Mucosa of descending colon (tissue), 3 donors: ENCODE measurements at places on chromosomes 12 and 14. TPM values are rescaled to one million over a fixed set of nuclear protein-coding genes. Genes with fewer than 3 reads are reported as not detected.

DIO3 gene
- total RNA-seq = 1.9 TPM

NXPH4 gene
- 0.25 TPM for total RNA-seq

HPD gene
- not detected for total RNA-seq

DNA sequence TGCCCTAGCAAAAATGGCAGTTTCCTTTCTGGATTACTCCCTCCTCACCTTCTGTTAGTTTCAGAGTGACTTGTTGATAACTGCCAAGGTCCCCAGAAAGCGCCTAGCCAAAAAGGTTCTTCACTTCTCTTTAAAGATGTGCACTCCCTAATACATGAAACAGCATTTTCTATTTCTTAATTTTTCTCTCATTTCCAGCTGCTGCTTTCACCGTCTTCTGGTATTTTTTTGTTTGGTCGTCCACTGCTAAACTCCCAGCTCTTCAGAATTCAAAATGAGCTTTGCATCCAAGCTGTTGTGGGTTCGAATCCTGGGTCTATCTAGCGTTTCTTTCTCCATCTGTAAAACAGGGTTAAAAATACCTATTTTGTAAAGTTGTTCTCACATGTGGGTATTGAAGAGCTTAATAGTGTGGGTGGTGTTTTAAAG lies 397 bp upstream of the BORCS5 start:
- no peak for DNase-seq

- DNase-seq = no peak
Measured at GRCh38 chr12:53808023-53808705, 56.4 kb upstream of the CISTR start.

- DNase-seq = no peak
Measured at GRCh38 chr12:99059824-99060511, 414.9 kb downstream of the APAF1 start.

DNA sequence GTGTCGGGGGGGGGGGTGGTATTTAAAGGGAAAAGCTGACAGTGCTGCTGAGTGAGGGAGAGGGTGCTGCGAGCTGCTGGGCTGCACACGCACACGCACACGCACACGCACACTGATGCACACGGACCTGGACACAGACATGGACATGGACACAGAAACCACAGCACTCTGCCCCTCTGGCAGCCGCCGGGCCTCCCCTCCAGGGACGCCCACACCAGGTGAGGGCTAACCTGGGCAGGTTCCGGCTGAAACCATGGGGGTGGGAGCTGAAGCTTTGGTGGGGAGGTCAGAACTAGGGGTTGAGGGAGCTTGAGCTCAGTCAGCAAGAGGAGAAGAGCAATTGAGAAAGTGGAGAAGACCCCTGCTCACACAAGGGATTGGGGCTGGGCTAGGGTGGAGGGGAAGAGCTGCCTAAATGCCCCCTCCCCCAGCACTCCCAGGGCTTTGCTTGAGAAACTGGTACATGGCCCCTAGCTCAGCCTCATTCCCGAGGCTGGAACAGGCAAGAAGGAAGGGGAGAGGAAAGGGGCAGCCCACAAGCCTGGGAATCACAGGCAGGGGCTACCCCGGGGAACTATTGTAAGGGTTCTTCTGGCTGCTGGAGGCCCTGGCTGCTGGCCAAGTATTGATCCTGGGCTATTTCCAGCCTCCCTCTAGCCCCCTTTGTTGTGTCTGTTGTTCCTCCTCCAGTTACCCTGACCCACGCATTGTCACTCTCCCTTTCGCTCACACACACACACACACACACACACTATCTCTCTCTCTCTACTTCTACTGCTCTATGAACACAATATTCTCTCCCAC lies at the start of gene REM2:
Gene REM2 (plus strand): TSS at position 50 of the 804 bp plus-strand sequence. CDS start 66 bp downstream, at position 116.
- DNase-seq = no peak

GRCh38 chr14:99690636-99691035 lies 6.5 kb downstream of the CYP46A1 start:
- DNase-seq = no peak
